ENCODE measurements at places on chromosomes 2 and 18.

DNA sequence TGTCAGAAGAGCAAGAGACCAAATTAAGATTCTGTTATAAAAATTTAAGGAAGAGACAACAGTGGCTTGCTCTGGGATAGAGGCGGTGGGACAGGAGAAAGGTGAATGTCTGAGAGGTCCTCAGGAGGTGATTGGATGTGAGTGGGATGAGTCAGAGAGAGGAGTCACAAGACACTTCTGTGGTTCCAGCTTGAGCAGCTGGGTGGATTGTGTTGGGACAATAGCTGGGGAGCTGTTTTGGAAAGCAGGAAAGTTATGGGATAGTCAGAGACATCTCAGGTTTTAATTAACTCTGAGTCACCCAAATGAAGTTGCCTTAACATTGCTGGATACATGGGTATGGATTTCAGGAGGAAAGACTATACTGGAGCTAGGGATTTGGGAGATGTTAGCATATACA, 218.0 kb upstream of the TRIB2 start:
- DNase-seq, result no peak

DNA sequence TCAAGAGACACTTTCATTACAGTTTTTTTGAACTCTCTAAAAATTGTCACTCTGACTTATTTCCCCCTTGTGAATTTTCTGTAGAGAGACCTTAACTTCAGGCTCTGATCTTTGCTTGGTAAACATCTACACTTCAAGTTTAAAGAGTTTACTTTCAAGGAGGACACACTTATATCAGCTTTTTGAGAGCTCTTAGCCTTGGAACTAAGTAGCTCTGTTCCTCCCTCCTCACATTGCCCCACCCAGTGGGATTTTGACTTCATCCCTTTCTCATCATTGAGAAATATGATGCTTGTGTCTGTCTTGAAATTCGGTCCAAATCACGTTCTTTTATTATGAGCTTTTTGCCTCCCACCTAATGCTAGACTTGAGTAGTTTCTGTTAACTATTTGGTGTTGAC, 433.4 kb upstream of the MEIS1 start:
- DNase-seq, result no peak

DNA sequence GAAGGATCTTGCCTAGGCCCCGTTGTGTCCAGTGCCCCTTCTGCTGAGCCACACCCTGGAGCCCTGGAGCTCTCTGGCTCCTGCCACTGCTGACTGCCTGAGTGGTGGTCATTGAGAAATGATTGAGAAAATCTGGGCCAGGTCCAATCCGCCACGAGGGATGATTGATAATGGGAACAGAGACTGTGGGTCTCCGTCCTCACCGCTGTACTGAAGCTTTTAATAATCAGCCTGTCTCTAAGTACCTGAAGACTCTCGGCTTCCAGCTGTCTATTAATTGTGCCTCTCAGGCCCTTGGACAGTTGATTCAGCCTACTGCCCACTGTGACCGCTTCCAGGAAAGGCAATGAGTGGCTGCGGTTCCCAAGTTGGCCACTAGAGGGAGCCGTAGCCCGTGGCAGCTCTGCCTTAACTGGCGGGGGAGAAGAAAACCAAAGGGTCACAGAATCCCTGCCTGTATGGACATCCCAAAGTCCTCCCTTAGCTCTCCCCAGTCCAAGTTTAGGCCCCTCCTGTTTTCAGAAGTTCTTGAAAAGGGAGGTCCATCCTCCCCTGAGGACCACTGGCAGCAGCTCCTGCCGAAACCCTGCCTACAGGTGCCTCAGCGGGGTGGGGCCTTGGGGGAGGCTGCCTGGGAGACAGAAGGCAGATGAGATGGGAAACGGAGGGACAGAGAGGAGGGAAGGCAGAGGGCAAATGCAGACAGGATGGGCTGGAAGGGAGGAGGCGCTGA, 213.6 kb downstream of the TNS1 start:
- peak; percentile 60 for DNase-seq

DNA sequence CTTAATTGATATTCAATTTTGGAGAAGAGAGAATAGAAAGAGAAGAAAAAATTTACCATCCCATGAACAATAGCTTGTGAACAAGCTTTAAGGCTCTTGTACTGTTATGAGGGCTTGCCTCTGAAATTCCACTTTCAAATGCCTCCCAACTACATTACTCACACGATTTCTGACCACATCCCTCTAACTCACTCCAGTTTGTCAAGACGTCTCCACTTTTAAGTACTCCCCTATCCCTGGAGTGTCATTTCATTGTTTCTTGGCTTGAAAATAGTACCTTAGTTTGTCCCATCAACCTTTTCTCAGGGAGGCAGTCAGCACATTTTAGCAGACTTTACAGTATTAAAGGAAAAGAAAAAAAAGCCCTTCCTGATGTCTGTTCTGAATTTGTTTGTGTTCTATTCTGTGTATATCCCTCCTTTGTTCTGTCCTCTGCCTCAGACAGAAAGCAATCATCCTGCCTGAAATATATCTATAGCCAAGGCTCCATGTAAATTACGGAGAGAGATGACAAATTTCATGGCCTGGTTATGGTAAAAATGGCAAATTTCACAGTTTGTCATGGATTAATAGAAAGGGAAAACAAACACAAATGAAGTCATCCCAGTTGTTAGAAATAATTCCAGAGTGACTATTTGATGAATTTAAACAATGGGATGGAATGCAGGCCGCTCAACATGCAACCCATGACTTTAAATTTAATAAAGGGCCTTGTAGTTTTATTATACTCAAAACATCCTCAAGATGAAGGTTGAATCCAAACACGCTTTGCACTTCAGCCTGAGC, 228.8 kb downstream of the ETAA1 start:
- no peak for DNase-seq

- DNase-seq, result peak; percentile 42
Observed at GRCh38 chr18:76620321-76621170, 125.5 kb upstream of the ZNF516 start.

DNA sequence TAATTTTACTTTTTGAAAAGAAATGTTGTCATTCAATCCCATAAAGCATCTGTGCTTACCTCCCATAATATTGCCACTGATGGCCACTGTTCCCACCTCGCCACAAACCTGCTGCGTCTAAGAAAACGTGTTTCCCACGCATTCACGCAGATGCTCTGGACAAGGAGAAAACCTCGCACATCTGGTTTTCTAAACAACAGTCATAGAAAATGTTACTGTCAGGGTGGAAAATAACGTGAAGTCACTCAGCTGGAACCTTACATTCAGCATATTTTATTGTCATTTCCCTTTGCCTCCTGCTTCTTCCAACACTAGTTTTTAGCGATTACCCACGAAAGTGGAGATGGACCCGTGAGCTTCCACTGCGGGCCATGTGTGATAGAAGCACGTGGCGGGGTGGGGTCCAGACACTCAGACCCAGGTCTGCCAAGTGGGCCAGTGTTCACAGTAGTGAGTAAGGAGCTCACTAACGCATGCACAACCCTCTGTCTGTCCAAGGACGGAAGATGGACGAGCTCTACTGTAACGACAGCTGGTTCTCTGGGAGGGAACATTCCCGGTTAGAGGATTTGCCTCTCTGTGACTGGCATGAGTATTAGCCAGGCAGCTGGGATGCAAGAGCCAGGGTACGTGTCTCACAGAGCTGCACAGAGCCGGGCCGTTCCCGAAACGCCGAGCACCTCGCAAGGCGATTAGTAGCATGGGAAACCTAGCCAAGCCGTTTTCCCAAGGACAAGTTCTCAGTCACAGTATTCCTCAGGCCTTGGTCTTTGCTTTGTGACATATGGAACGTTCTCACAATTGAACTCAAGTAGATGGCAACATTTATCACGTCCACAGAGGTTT, 94.5 kb downstream of the MTCL1 start:
- no peak for DNase-seq

All from CD4-positive, alpha-beta T cell treated with Interferon gamma for 1 hour (primary cell).